ENCODE measurements at places on chromosomes 4 and X.

- no peak for DNase-seq
These were observed 125.6 kb downstream of the CDS1 start for GRCh38 chr4:84708406-84709135.

DNA sequence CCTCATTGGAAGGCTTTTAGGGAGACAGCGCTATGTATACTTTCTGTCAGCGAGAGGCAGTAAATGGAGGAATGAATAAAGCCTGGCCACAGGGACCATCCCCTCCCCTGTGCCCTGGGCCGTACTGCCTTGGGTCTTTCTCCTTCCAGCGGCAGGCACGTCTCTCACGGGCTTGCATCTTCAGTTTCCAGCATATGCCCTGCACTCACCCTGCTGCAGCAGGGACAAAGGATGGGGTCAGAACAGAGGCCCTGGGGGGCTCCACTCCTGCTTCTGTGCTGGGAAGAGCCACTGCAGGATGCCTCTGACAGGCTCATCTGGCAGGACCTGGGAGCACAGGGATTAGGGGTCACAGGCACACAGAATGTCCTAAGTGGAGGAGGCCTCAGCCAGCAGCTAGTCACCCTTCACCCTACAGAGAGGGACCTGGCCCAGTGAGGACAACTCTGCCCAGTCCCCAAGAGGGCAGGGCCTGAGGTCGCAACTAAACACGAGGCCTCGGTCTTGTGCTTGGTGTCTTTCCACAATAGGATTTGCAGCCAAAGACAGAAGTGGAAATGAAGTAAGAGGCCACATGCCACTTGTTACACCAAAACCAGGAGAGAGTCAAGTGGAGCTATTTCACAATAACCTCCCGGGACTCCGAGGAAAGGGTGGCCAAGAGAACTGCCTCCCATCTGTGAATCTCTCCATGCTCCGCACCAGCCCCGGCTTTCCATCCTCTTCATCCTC is 150.8 kb downstream of the AFAP1 start:
- DNase-seq = no peak

- no peak for DNase-seq
These were observed 646 bp downstream of the ABCB7 start for GRCh38 chrX:75155447-75155826.

DNA sequence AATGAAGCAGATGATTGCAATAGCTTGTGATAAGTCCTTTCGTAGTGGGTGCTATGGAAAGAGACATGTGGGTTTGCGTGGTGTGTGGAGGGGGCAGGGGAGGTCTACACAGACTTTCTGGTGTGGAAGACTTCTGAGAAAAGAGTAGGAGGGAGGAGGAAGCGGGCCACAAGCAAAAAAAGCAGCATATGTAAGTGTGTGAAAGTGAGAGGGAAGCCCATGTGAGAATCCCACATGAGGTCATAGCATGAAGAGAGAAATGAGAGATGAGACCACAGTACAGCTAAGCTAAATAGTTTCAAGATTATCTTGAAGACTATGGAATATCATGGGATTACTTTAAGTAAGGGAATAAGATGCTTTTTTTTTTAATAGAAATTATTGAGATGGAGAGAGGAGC is 2039.9 kb upstream of the TENM3 start:
- no peak for DNase-seq

GRCh38 chrX:153880440-153880815 is 5.5 kb downstream of the L1CAM start:
- DNase-seq = no peak

GRCh38 chr4:16858275-16858752 is 40.1 kb downstream of the LDB2 start:
- no peak for DNase-seq

- DNase-seq = no peak
These were observed 94.4 kb upstream of the ADRA2C start for GRCh38 chr4:3671571-3672464.

DNA sequence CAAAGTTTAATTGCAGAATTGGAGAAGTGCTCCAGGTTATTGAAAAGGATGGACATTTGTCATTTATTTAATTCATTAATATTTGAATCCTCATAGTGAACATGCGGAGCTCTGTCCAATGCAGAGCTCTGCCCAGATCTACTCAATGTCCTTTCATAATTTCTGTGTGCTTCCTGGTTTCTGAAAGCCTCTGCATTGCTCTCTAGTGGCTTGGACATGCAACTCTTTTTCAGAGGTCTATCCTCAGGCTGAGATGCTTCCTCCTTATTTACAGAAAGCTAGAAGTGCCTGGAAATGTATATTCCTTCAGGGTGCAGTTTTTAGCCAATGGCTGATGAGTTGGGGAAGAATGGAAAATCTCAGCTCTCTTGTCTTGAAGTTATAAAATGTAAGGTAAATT is 786.1 kb upstream of the AADAT start:
- no peak for DNase-seq

- no peak for DNase-seq
These were observed 76.2 kb downstream of the ANTXR2 start for GRCh38 chr4:79996851-79997250.

DNA sequence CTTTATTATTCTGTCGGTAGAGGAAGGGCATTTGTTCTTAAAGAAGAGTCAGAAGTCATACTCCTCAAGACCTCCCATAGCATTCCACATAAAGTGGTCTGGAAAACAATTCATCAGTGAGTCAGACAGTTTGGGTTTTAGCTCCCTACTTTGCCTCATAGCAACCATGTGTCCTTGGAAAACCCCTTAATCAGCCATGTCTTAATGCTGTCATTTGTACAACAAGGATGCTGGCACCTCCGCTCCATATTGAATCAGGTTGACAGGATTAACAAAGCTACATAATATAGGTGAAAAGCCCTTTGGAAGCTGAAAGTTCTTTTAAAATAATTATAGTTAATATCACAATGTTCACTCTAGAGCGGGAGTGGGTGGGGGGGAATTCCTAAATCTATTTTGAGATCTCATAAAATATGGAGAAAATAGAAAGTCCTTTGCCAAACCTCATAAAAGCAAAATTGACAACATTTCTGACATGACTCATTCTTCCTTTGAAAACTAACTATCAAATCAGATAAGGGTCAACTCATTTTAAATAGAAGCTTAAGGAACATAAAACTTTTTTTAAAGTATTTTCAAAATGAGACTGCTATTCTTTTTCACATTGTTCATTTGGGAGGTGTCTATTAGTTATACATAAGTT is 37.3 kb upstream of the GUCY1A1 start:
- peak; percentile 14 for DNase-seq

GRCh38 chrX:147800663-147801062 is 111.1 kb upstream of the FMR1 start:
- no peak for DNase-seq

- no peak for DNase-seq
These were observed 48.8 kb downstream of the C4orf33 start for GRCh38 chr4:129144755-129145206.

- DNase-seq = no peak
These were observed 13.8 kb downstream of the USP46 start for GRCh38 chr4:52645300-52645699.

- DNase-seq = no peak
These were observed 13.4 kb downstream of the LARP7 start for GRCh38 chr4:112650332-112650731.

GRCh38 chr4:105483840-105484239 is 10.0 kb upstream of the PPA2 start:
- no peak for DNase-seq

DNA sequence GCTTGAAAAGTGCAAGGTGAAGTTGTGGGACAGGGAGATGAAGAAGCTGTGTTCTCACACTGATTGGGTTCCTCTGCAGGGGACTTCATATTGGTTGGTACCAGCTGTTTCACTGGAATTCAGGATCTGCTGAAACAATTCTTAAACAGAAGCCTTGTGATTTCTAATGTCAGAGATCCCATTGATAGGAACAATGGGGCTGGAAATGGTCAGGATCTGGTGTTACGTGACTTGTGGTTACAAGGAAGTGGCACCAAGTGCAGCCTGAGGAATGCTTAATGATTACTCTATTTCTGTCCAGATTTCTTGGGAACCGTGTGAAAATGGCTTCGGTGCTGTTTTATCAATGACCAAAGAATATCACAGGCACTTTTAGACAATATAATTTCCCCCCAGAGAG is 68.1 kb downstream of the MOSPD2 start:
- DNase-seq = no peak

DNA sequence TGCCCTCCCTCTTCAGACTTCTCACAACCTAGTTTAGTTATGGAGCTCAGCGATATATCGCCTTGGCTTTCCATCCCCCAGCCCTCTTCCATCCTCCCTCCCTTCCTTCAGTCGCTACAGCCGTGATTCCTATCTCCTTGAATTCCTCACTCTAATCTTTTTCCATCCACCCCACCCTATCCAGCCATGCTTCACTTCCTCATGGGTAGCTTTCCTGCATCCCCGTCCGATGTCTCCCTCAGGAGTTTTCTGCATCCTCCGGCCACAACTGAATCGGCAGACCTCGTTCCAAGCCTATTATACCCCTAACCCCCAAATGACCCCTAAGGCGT is 456 bp downstream of the SNX12 start:
- no peak for DNase-seq

DNA sequence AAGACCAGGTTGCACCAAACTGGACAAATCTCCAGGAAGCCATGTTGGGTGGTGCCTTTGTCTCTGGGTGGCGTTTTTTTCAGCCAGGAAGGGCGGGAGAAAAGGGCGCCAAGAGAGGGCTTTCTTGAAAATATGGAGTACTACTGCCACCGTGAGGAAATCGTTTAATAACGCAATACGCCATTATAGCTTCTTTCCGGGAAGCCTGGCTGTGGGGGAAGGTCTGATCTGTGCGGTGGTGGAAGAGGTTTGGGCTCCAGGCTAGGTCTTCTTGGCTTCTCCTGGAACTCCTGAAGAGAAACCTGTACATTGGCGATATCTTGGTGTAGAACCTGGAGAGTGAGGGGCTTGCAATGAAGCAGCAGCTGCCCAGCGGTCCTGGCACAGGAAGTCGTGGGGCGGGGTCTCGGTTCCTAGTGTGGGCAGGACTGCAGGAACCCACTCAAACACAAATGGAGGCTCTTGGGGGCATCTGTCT is 202.7 kb downstream of the OR13H1 start:
- no peak for DNase-seq

GRCh38 chr4:124974152-124974551 is 261.6 kb upstream of the ANKRD50 start:
- no peak for DNase-seq

GRCh38 chrX:7054219-7055216 is 93.0 kb upstream of the STS start:
- DNase-seq = no peak

- no peak for DNase-seq
These were observed 14.8 kb downstream of the INTS6L start for GRCh38 chrX:135535077-135535940.

DNA sequence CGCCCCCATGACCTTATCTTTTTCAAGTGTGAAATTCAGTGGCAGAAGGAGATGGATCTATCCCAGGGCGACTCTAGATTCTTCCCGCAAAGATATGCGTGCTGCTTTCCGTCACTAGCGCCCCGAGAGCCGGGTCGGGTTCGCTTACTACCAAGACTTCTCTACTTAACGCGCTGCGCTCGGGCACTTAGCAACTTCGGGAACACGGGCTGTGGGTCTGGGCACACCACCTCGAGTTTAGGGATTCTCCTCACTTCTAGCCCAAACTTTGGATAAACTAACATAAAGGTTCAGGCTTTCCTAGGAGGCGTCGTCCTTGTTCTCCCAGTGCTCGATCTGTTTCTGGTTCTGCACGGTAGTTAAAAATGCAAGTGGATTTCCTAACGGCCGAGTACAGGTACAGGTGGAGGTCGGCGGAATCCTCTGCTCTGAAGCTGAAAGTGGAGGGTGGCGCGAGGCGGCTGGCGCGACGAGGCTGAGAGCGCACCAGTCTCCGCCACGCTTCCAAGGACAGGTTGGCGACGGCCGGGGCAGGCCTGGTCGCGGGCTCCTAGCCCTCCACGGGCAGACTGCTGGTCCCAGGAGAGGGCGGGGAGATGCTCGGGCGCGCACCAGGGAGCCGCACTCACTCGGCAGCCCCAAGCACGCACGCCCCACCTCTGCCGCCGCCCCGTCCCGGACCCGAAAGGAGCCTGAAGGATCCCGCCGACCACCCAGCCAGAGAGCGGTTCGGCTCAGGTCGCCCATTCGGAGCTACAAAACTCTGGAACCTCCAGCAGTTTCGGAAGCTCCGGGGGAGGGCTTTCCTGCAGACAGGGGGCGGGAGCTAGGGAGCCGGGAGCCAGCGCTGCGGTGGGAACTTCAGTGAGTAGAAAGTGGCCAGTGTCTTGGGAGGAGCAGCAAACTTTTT is 100.8 kb upstream of the TENM3 start:
- no peak for DNase-seq

- DNase-seq = no peak
These were observed 414.3 kb downstream of the NAP1L3 start for GRCh38 chrX:93259029-93259428.

DNA sequence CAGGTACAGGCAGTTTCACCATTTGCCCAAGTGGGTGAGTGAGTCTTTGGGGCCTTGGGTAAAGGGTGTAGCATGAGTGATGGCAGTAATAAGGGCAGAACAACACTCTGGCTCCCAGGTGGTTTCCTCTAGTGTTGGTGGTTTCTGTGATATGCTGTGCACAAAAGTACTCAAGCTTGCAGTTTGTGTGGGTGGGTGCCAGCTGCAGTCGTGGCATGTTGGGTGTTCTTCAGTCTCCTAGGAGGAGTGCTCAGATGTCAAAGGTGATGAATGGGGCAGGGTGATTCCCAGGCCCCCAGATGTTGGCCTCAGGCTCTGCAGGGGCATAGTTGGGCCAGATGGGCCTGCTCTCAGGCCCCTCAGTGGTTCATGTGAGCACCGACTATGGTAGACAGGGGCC is 166.1 kb upstream of the KLF8 start:
- no peak for DNase-seq

DNA sequence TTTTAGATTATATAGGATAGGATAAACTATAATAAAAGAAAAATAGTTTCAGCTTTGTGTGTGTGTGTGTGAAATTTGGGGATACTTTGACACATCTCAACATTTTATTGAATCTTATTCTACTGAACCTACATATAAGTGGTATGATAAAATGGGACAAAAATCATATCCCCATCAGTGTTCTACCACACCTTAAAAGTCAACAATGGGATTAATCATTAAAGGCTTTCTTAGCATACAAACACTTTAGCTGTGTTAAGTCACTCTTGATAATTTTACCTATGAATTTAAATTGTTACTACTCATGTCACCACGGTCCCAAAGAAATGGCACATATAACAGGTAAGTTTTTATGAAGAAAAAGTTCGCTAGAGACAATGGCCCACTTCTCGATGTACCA is 37.7 kb upstream of the LRBA start:
- DNase-seq = no peak

- peak; percentile 31 for DNase-seq
These were observed 118.8 kb downstream of the FAM13A start for GRCh38 chr4:88938138-88938537.

DNA sequence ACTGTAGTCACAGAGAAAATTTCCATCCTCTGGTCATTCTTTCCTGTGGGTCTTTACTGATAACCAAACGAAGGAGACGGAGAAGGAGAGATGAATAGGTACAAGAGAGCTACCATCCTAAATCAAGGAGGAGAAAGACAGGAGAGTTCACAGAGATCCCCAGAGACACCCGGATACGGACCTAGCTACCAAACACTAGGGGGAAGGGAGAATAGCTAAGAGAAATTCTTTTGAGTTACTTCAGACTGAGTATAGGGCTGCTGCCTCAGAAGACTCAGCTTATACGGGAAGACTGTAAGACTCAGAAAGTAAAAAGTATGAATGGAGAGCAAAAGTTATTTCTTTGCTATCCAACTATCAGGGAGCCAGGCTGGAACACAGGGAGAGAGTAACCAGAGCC is 572.1 kb downstream of the C4orf33 start:
- DNase-seq = no peak

All from hepatic stellate cell (primary cell).